ENCODE measurements at places on chromosomes 1 and 21.

GRCh38 chr1:53396573-53397268 is 62.5 kb upstream of the DMRTB1 start:
- DNase-seq: no peak

DNA sequence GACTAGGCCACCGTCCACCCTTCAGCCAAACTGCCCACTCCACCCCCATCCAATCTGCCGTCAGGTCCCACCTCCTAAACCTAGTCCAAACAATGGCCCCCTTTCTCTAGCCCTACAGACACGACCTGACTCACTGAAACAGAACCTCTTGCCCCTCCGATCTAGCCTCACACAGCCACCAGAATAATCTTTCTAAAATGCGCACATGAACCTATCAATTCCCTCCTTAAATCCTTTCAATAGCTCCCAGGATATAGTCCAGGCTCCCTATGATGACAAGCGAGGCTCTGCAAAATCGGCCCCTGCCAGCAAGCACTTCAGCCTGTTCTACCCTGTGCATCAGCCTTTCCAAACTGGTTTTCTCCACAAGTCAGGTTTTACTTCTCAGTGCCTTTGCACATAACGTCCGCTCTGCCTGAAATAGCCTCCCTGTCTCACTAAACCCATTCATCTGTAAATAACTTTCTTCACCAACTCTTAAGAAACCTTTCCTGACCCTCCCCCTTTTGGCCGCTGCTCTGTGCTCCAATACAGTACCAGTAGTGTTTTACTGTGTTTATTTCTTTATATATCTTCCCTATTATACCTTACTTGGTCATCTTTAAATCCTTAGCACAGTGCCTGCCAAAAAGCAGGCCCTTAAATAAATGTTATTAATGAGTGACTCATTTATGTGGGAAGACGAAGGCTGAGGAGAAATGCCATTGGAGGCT is 9.0 kb upstream of the CDC20 start:
- no peak for DNase-seq

DNA sequence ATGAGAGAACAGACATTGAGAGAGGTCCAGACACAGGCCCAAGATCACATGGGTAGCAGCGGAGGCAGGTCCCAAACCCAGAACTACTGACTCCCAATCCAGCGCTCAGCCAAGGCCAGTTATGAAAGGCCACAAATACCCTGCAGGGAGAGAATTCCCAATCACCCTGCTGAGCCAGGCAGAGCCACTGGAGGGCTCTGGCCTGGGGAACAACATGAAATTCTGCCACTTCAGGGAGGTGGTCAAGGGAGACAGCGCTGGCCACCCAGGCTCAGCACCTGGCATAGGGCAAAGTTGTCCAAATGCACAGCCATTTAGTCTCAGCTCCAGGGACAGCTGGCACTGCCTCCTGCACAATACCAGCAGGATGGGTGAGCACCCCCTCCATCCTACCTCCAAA is 27.5 kb downstream of the SLC9A1 start:
- no peak for DNase-seq

DNA sequence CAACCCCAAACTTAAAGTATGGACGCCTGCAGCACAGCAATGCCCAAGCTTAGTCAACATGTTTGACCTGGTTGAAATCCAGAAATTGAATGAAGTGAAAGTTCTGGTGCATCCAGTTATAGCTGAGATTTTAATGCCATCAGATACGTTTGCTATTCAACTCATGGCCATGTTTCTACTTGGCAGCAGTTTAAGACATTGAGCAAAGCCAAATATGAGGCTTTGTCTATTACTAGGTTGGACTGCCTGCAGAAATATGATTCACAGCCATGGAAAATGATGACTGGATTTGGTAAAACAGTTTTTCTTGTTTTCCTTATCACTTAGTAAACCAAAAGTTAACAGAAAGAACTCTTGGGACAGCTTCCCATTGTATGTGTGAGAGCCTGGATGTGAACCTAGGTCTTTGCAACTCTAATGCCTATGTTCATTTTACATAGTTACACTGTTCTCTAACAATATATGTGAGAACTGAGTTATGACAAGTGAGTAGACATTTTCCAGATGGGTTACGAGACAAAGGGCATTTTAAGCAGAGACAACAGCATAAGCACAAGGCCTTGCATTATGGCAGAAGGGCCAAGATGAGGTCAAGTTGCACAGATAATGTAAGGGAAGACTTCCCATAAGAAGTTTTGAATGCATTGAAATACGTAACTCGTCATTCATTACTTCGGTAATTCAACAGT is 32.4 kb upstream of the MYSM1 start:
- no peak for DNase-seq

- peak; percentile 8 for DNase-seq
Measured at GRCh38 chr1:192474080-192474683, 101.4 kb upstream of the RGS1 start.

DNA sequence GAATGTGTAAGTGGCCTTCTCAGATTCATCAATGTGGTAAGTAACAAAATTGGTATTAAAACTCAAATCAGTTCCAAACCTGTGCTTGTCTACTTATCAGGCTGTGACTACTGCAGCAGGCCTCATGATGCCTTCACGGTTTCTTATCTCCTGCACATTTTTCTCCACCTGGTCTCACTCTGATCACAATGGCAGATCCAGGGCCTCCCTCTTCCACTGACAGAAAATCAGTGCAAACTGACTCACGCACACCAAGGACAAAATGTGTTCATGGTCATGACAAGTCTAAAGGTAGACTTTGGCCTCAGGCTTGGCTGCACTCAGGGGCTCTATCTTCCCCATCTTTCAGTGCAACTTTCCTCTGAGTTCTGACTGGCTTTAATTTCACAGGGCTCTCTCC is 56.7 kb upstream of the ATP1A1 start:
- DNase-seq: no peak

GRCh38 chr1:193629875-193630274 is 443.5 kb upstream of the B3GALT2 start:
- DNase-seq: no peak

- DNase-seq: no peak
Measured at GRCh38 chr1:38221006-38221649, 174.5 kb upstream of the POU3F1 start.

DNA sequence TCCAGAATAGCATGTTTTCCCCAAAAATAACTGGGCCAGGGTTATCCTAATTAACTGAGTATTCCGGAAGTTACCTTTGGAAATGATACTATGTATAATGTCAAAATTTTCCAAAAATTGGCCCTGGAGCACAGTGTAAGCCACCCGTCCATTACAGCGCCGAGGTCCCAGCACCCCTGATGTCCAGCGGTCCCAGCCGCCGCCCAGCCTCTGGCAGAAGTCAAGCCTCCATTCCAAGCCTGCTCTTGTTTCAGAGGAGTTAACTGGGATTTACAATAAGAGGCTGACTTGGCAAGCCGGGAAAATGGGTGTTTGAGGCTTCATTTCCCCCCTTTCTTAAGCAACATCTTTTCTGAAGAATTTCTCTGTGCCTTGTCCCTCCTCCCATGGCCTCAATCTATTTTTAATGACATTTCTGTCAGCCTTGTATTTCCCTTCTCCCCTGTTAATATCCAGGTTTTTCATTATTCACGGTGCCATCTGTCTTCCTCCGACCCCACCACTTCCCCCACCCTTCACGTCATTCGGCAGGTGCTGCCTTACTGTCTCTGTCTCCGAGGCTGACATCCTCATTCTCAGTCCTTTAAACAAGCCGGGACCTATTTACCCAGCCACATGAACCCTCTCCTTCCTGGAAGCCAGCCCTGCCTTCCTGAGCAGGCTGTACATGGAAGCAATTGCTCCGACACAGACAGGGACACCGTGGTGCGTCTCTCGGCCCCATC is 490.9 kb downstream of the NPHP4 start:
- peak; percentile 18 for DNase-seq

DNA sequence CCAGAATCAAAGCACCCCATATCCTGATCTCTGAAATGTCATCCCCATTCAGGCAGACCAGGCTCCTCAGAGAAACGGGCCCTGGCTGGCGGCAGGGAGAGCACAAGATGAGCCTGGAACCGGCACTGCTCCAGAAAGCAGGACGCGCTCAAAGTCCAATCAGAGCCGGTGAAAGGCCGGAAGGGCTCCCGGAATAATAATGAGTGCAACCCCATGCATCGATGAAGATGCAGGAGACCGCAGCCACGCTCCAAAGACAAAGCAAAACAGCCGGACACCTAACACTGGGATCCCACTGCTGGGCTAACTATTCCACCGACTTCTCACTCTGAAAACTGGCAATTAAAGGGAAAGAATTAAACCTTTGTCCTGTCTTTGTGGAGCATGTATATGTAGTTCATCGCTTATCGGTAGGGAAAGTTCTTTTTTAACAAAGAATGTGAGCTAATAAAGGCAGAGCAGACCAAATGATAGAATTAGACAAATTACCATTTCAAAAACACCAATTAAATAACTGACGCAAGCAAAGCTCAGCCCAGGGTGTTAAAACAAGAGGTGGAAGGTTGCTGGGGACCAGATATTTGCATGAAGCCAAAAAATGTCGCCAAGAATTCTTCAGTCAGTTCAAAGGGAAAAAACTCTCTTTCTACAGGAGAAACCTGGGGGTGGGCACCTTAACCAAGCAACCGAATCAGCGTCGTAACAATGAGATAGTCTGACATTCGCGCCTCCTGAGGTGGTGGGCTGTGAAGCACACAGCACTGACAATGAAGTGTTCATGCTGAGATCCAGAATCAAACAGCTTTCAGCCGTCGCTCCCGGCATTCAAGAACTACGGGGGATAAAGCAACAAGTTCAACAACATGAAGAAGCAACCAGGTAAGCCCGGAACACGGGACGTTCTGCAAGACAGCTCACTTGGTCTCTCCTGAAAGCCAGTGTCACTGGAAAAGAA is 95.2 kb downstream of the NPHP4 start:
- DNase-seq: no peak

All from NCI-H2029 treated with DMSO at 0.1 percent for 48 hours (cell line).